ENCODE measurements at places on chromosomes 3 and 15.

- DNase-seq: no peak
Measured at GRCh38 chr3:154766765-154767503, 313.2 kb upstream of the MME start.

- DNase-seq: no peak
Measured at GRCh38 chr3:134922101-134922500, 127.0 kb downstream of the EPHB1 start.

- DNase-seq: no peak
Measured at GRCh38 chr15:33716025-33716424, 252.3 kb upstream of the CHRM5 start.

DNA sequence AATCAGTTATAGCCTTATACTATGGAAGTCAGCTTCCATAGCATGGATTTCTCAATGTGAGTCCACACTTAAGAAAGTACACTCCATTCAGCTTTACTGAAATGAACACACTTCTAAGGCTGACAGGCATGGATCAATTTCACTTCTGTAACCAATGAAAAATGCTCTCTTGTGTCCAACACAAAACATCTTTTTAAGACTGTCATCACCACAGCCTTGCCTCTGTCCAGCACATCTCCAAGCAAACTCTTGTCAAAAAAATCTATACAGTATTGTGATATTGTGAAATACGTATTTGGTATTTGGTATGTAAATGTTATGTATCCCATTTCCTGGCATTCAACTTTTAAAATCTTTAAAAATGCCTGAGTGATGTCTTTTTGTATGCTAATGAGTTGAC is 208.7 kb downstream of the RAP2B start:
- no peak for DNase-seq

- no peak for DNase-seq
Measured at GRCh38 chr15:28974142-28974541, 88.4 kb downstream of the APBA2 start.

DNA sequence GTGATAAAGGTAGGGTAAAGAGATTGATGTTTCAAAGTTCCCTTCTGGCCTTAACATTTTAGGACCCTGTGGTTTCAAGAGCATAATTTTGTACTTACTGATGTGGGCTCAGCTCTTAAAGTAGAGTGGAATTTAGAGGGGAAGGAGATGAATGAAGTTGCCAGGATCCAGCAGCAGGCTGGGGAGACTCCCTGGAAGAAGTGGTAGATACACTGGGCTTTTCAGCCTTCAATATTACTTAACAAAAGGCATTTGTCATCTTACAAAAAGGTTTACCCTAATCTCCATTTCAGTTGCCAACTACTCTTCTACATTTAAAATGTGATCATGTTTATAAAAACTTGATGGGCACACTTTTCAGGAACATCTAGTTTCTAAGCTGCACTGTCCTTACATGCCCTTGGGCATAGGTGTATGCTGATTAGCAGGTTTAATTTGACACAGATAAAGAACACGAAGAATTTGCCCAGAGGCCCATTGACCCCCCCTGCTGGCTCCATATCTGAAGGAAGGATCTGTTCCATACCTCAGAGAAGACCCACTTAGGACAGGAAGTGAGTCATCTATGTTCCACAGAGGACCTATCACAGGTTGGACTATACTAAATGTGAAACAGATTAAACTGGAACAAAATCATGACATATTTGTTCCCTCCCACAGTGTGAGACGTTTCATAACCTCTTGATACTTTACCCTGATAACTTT is 93.0 kb upstream of the LPP start:
- DNase-seq: peak; percentile 14

DNA sequence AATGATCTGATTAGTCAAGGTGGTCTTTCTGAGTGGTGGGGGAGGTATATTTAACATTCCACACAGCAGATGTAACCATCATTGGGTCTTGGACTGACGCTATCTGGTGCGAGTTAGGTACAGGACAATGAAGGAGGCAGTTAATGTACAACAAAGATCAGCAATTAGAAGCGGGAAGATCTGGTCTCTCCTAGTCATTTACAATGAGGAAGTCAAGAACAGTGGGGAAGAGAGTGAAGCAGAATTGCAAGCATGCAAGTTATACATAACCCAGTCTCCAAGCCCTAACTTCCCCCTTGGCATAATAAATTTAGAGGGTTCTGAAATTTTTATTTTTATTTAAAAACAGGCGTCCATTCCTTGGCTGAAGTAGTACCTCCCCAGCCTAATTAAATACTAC is 14.1 kb downstream of the GPD1L start:
- DNase-seq: no peak

- DNase-seq: no peak
Measured at GRCh38 chr3:188108703-188109412, 45.1 kb upstream of the LPP start.

DNA sequence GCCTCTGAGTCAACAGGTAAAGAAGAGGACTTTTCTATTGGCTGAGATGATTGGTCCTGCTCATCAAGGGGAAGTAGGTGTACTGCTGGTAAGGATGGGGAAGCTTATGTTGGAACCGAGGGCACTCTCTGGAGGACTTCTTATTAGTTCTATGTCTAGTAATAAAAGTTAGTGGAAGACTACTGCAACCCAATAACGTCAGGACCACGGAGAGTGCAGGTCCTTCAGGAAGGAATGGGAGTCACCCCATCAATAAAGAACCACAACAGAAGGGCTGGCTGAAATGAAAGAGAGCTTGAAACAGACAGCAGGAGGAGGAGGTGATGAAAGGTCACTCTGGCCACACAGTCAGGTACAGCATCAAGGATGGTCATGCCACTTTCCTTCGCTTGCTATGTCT is 68.8 kb upstream of the PRR23E start:
- DNase-seq: no peak

- DNase-seq: no peak
Measured at GRCh38 chr15:36886191-36886590, 214.2 kb downstream of the MEIS2 start.

All from NCI-H345 (cell line).